ENCODE measurements at places on chromosomes 1 and 21. TPM values are rescaled to one million over a fixed set of nuclear protein-coding genes. Genes with fewer than 3 reads are reported as not detected.

DNA sequence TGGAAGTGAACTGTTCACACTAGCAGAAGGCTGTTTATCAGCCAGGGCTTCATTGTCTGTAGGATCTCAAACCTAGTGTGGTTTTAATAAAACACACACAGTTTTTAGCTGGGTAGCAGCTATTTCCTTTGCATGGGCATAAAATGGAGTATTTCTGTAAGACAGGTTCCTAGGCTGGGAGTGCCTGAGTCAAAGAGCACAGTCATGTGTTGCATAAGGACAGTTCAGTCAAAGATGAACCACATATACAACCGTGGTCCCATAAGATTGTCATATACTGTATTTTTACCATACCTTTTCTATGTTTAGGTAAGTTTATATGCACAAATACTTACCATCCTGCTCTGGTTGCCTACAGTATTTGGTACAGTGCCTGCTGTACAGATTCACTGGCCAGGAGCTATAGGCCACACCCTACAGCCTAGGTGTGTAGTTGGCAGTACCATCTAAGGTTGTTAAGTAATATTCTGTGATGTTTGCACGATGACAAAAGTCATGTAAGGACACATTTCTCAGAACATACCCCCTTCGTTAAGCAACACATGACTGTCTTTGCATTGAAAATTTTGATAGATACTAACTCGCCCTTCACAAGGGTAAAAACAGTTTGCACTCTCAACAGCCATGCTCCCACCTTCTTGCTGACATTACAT is 17.2 kb downstream of the LGALS8 start:
- DNase-seq: no peak

SMPDL3B gene
- 1.7 TPM for polyA plus RNA-seq

C2CD4D gene
- polyA plus RNA-seq: not detected

DNA sequence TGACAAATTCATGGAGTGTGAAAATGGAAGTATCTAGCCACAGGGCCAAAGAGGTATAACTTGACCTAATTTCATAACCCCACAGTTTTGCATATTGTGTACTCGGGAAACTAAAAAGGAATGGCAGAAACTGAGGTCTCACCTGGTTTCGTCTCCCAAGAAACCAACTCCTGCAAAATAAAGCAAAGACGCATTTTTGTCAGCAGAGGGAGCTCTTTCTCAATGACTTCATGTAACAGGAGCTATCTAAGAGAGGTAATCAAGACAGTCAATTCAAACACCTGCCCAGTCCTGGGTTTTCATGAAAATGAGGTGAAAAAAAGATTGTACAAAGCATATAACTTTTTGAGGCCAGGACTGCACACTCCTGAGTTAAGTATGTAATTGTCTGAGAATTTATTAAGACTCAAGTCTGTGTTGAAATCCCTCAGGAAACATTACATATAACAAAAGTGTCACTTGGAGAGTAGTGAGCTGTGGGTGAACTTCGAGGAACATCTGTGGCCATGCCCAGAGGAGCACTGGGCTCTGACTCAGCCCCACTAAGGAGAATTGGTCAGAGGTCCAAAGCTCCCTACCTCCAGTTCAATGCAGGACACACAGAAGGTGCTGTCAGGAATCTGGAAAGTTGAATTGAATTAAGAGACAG is 17.6 kb downstream of the FCRL4 start:
- DNase-seq: peak; percentile 48

CALML6 gene
- polyA plus RNA-seq: 0.35 TPM

- DNase-seq: peak; percentile 55
Measured at GRCh38 chr1:230113593-230114236, 46.7 kb downstream of the GALNT2 start.

GRCh38 chr1:234600418-234601281 is 9.3 kb downstream of the IRF2BP2 start:
- peak; percentile 46 for DNase-seq

VHLL gene
- polyA plus RNA-seq: not detected

GRCh38 chr1:154198756-154199562 is 7.1 kb upstream of the TPM3 start:
- DNase-seq: peak; percentile 73

- no peak for DNase-seq
Measured at GRCh38 chr1:234672349-234673135, 62.6 kb upstream of the IRF2BP2 start.

- no peak for DNase-seq
Measured at GRCh38 chr1:111581166-111581565, 38.4 kb upstream of the RAP1A start.

All from A549 (cell line).